Psoas muscle (tissue), 8 donors: ENCODE measurements at places on chromosomes 5 and 9. TPM values are rescaled to one million over a fixed set of nuclear protein-coding genes. Genes with fewer than 3 reads are reported as not detected.

The PCDHB7 gene
- polyA plus RNA-seq, result 0.08 TPM

The CREBRF gene
- polyA plus RNA-seq, result 6.6 TPM

The JAKMIP2 gene
- polyA plus RNA-seq, result 0.08 TPM

The PCA3 gene
- polyA plus RNA-seq, result not detected

The TRPM3 gene
- 0.04 TPM for polyA plus RNA-seq

The VCAN gene
- polyA plus RNA-seq, result 2.7 TPM

The GPRIN1 gene
- polyA plus RNA-seq, result 1.2 TPM

The DNAI1 gene
- polyA plus RNA-seq, result 0.34 TPM

The PCDHGB6 gene
- 0.46 TPM for polyA plus RNA-seq

The PCDHGC3 gene
- 9.0 TPM for polyA plus RNA-seq

The DCAF12 gene
- polyA plus RNA-seq, result 38.0 TPM

The SPATA31E1 gene
- not detected for polyA plus RNA-seq

The GARIN3 gene
- polyA plus RNA-seq, result not detected

The TIMD4 gene
- polyA plus RNA-seq, result not detected

The BTNL3 gene
- polyA plus RNA-seq, result 0.09 TPM

The IZUMO3 gene
- polyA plus RNA-seq, result not detected

The SCGB3A1 gene
- polyA plus RNA-seq, result not detected

The LCN1 gene
- not detected for polyA plus RNA-seq
